ENCODE measurements at places on chromosomes 5 and 9.

DNA sequence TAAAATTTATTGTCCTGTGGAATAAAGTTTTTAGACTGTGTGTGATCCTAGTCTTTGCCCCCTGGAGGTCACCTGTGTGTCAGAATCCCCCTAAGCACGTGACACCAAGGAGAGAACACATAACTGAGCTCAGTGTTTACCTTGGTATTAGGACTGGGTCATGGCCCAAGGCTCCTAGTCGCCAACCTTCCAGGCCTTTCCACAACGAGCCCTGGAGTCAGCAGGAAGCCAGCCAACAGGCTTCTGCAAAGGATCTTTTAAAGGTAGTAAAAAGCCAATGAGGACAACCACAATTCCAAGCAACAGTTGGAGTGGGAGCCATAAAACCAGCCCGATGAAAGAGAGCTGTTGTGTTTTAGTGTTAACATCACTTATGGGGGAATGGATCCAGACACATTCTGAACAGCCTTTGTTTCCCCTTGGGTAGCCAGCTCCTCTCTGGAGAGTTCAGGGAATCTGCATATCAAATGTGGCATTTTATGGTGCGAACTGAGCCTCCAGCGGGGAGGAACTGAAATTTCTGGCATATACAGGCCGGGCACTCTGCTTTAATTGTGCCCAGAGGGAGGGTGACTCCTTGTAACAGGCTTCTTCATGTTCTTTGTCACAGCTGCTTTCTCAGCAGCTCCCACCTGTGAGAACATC is 239.9 kb downstream of the FSTL4 start:
- peak; percentile 56 for DNase-seq

DNA sequence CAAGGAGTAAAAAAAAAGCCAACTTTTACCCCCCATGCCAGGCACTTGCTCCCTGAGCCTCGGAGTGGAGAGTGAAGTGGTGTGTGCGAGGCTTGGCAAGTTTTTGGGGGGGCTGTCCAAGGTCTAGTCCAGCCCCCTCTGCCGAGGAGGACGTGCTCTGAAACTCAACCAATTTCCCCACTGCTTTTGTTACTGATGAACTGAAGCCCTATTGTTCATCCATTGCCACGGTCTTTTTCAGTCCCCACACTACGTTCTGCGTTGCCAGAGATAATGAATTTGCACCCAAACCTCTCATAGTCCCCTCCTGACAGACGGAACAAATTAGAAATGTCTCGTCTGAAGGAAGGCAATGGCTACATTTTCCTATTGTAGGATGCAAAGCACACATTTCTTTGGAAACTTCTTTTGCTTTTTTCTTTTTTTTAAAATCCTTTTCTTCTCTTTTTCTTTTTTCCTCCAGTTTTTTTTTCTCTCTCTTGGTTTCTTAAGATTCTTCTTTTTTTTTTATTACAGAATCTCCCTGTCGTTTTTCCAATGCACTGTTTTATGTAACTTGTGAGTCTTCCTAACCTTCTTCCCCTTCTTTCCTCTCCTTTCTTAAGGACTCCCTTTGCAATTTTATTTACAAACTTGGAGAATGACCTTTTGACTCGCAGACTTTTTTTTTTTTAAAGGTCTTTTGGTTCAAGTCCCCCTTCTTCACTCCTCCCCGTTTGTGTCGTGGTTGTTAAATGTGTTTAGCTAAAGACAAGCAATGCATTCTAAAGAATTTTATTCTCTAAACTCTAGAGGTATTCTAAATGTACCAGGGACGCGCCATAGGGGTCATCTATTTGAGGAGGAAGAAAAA is 209.5 kb downstream of the MEF2C start:
- no peak for DNase-seq

DNA sequence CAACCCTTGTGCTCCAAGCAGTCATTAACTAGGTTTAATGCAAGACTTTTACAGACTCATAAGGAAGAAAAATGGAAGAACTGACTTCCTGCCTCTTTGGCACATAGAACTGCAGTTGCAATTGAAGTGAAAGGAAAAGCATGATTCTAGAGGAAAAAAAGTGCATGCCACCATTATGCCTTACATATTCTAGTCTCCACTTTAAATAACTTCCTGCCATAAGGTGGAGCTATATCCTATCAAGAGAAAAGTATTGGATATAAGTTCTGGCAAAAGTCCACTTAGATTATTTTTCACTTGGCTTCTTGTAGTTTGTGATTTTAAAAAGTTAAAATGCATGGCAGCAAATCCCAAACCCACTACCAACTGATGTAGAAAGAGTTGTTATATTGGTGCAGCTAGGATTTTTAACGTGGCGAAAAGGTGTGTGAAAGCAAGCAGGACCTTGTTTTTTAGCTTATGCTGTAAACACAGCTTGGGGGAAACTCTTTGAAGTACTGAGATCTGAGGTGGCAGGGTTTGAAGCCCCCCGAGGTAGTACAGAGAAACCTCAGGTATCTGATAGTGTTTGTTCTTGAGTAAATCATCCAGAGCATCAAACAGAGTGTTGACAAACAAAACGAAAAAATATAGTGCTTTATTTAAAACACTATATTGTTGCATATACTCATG is 117.9 kb downstream of the ANXA1 start:
- DNase-seq: no peak

DNA sequence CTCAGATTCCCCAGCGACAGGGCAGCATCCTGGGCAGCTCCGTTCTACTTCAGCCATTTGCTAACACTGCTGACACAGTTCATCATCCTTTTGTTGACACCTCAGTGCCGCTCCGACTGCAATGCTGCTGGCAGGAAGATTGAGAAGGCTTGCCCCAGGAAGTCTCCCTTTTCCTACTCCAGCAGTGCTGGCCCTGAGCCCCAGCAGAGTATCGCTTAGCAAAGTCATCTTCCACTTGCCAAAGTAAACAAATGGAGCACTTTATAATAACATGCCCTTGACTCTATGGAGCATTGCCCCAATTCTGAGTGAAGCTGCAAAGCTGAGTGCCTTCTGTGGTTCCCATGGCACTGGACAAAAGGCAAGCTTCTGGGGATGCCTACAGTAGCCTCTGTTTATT is 32.2 kb downstream of the PRLR start:
- DNase-seq: no peak

DNA sequence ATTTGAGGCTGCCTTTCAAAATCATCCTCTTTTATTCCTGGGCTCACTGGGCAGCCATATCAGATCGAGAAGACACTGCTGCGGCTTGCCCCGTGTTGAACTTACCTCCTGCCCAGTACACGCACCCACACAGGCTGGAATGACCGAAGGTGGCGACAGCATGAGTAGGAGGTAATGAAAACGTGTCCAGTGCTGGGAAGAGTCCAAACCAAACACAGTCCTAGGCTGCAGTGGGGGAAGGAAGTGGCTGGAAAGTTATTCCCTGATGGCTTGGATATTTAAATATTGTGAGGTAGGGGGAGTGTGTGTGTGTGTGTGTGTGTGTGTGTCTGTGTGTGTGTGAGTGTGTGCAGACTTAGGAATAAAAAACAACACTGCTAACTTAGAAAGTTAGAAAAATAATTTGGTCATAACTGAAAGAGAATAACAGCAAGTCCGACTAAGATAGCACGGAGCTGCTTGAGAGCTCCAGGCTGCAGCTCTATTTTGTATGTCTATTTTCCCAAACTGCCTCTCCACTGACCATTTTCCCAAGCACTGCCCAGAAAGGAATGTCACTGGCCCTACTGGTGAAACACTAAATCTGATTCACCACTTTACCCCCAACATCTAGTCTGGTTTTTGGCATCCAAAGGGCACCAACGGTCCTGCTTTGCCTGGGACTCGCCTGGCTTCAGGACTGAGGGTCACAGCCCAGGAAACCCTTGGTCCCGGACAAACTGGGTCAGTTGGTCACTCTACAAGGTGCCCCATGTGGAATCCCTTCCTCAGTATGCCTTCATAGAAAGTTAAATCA is 41.2 kb downstream of the ANKH start:
- no peak for DNase-seq

GRCh38 chr5:174455301-174455700 is 269.1 kb upstream of the MSX2 start:
- DNase-seq: no peak

GRCh38 chr5:59506285-59506877 is 387.1 kb downstream of the PDE4D start:
- no peak for DNase-seq

DNA sequence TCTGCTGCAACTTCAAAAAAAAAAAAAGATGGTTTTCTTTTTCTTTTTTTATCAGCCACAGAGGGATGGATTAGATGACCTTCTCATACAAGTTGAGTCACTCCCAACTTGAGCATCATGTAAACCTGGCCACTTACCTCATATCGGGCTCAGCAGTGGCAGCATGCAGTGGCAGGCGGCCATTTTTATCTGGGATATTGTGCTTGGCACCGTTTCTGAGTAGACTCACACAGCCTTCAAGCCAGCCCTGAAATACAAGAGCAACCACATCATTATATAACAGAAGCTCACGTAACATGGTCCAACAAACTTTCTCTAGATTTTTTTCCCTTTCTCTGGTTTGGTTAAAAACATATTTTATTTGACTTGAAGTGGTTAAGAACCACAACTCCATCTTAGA is 62.6 kb downstream of the ANKRD55 start:
- DNase-seq: no peak

- no peak for DNase-seq
Measured at GRCh38 chr5:149130121-149130914, 11.0 kb upstream of the ABLIM3 start.

DNA sequence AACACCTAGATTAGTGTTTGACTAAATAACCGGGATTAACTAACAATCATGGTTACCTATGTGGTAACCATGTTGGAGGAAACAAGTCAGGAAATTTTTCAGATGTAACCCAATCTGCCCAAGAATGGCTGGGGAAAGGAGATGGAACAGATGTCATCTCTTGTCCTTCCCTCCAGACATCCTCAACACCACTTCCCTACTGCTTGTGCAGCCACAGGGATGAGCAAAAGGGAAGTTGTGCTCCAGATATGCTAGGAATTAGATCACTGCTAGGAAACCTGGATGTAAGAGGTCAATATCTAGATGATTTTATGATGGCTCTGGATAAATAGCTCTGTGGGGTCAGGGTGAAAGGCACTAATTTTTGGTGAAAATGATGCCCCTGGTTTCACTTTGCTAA is 61.3 kb upstream of the ELL2 start:
- no peak for DNase-seq

DNA sequence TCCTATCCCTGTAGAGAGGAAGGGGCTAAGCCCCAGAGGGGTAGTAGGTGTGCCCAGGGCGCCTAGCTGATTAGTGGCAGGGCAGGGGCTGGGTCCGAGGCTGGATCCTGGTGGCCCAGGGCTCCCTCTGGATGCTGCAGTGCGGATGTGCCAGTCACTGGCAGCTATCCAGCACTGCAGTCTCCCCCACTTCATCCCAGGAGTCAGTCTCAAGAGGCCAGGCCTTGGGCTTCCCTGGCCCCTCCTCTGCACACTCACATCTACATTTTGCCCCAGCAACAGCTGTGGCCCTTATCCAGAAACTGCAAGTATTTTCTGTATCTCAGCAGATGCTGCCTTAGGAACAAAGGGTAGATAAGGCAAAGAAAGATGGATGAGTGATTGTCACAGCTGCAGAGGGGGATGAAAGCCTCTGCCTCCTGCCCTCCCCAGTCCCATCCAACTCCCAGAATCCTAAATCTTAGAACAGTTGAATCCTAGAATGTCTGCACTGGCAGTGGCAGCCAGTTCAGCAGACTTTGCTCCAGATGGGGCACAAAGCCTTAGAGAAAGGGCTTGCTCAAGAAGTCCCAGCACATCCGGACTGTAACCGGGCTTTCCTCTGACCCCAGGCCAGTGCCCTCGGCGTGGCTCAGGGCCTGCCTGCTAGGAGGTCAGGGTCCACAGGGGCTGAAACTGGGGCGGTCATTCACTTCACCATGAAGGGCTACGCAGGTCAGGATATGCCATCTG is 1.6 kb downstream of the ANXA6 start:
- DNase-seq: no peak
